ENCODE measurements at places on chromosomes 1 and 21.

- no peak for DNase-seq
Measured at GRCh38 chr1:201565771-201566528, 27.0 kb downstream of the NAV1 start.

GRCh38 chr1:35936838-35937237, 5.9 kb downstream of the AGO3 start:
- no peak for DNase-seq

DNA sequence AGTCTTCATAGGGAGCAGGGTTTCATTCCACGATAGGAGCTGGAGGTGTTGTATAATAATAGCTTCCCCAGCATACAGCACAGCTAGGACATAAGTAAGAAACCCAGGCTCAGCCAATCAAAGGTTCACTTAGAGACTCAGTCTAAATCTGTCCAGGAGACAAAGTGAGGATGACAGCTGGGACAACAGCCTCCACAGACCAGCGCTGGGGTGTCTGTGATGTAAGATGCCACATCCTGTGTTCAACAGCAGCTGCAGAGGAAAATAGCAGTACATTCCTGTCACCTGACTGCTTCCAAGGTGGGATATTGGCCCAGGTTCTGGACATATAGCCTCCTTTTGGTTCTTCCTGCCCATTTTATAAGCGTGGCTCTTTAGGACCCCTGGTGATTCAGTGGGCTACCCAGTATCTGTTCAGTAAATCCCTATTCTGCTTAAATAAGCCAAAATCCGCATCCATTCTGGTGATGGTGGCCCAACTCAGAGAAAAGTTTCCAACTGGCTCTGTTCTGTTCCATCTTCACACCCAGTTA, 176.8 kb upstream of the SYT6 start:
- DNase-seq, result no peak

DNA sequence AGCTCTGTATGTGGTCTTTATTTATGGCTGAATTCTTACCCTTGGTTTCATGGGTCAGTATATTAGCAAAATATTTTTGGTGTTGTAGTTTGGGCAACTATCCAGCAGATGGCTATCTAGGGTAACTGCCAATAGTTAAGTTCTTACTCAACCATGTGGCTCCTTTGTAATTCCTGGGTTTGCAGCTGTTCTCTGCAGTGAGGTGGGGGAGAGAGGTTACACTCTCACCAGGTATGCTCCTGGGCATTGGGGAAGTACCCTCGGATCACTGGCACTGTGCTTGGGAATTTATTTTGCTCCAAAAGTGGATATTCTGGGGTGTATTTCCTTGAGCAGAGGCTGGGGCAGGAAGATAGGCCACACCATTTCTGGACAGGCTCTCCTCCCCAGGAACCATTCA, 436.7 kb upstream of the TMPRSS15 start:
- no peak for DNase-seq

DNA sequence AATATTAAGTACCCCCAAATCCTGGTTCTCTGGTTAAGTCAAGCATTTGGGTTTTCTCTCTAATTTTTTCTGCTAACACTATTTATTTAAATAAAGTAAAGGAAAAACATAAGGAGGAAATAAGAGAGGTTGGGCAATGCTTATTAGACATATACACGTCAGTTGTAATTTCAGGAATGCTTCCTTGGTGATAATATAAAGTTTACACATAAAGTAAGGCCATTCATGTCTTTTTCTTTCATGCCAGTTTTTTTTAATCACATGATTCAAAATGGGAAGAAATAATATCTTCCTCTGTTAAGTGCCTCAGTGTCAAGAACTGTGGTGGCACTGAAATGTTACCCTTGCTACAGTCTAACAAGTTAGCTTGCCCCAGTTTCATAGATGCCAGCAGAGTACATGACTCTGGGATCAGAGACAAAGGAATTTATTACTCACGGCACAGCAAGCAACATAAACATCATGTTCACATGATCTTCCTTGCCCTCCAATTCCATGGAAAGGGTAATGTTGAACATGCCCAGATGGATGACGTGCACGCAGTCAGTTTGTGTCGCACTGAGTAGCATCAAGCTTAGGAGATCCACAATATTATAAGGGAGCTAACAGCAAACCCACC, 184.9 kb downstream of the PLA2G4A start:
- DNase-seq, result no peak

DNA sequence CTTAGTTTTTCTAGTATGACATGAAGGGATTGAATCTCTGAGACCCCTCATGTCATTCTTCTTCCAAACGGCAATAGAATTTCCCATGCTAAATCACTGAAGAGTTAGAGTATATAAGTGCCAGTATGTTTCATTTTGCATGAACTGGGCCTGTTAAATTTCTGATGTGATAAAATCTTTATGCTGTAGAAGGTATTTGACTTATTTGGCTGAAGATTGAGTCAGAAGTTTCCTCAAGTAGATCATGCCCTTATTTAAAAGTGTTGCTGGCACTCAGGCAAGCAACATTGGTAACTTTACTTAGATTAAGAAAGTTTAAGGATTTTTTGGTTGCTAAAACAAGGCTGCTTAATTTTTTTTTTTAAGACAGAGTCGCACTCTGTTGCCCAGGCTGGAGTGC, 13.3 kb downstream of the ATF6 start:
- no peak for DNase-seq
